ENCODE measurements at places on chromosomes 16 and 17. TPM values are rescaled to one million over a fixed set of nuclear protein-coding genes. Genes with fewer than 3 reads are reported as not detected.

Gene DHX8
- total RNA-seq = 50.0 TPM

Gene ANKS4B
- not detected for total RNA-seq

Gene MPV17L
- total RNA-seq = 0.75 TPM

Gene ITGAL
- total RNA-seq = 0.11 TPM

Gene MYH13
- not detected for total RNA-seq

Gene METTL26
- 523 TPM for total RNA-seq

Gene WNT9B
- total RNA-seq = 5.6 TPM

Gene NDE1
- 21.9 TPM for total RNA-seq

Gene ICAM2
- total RNA-seq = 212 TPM

Gene RPL19
- 1,889 TPM for total RNA-seq

Gene IKZF3
- total RNA-seq = 1.5 TPM

Gene G6PC1
- total RNA-seq = not detected

Gene MYL4
- not detected for total RNA-seq

Gene TEX2
- total RNA-seq = 94.6 TPM

Gene CDC42EP4
- total RNA-seq = 104 TPM

Gene SCGB1C2
- total RNA-seq = not detected

Gene OR1F1
- not detected for total RNA-seq

Gene CCL7
- total RNA-seq = not detected

Gene CXCL16
- total RNA-seq = 12.5 TPM

Gene MYO15A
- 2.0 TPM for total RNA-seq

Gene SMIM5
- not detected for total RNA-seq

Gene MCRIP1
- total RNA-seq = 149 TPM

Gene CCDC154
- total RNA-seq = not detected

Gene PIRT
- not detected for total RNA-seq

Gene SPATA32
- total RNA-seq = not detected

Gene BAIAP3
- total RNA-seq = 0.64 TPM

Gene RBFOX1
- not detected for total RNA-seq

Gene TBC1D3K
- total RNA-seq = not detected

Gene SMTNL2
- total RNA-seq = 15.6 TPM

Gene ZSCAN10
- not detected for total RNA-seq

Gene CES1
- 6.1 TPM for total RNA-seq

Gene KRTAP4-9
- not detected for total RNA-seq

Gene ZG16
- total RNA-seq = 0.21 TPM

Gene CES5A
- not detected for total RNA-seq

Gene ZCCHC14
- 131 TPM for total RNA-seq

Gene BIRC5
- total RNA-seq = 0.11 TPM

Gene TP53TG3B
- total RNA-seq = not detected

Gene MMD
- 22.9 TPM for total RNA-seq

Gene PRDM7
- not detected for total RNA-seq

Gene EVI2A
- total RNA-seq = 7.5 TPM

Gene GAS2L2
- not detected for total RNA-seq

Gene CCDC144A
- 0.43 TPM for total RNA-seq

Gene FMNL1
- 10.7 TPM for total RNA-seq

Gene NHERF2
- total RNA-seq = 123 TPM

Gene CX3CL1
- total RNA-seq = 251 TPM

Gene NPW
- total RNA-seq = not detected
